ENCODE measurements at places on chromosomes 11 and 22.
A peak's percentile ranks its signal among the peaks of the same experiment; 100 is the strongest.

DNA sequence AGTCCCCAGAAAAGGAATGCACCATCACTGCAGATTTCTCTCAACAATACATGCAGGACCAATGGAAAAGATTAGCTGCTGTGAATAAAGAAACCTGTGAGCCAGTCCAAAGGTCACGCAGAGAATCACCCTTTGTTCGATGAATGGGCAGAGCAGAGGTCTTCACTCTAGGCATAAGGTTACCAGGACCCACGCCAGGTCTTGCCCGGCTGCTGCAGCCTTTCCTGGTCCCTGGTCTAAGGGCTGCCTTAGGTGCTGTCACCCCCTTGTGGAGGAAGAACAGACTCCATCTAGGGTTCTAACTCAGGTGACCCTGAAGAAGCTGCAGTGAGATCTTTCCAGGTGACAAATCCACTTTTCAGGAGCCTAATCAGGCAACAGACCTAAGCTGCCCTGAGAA is 29.0 kb upstream of the NAP1L4 start:
- DNase-seq, result peak; percentile 33

DNA sequence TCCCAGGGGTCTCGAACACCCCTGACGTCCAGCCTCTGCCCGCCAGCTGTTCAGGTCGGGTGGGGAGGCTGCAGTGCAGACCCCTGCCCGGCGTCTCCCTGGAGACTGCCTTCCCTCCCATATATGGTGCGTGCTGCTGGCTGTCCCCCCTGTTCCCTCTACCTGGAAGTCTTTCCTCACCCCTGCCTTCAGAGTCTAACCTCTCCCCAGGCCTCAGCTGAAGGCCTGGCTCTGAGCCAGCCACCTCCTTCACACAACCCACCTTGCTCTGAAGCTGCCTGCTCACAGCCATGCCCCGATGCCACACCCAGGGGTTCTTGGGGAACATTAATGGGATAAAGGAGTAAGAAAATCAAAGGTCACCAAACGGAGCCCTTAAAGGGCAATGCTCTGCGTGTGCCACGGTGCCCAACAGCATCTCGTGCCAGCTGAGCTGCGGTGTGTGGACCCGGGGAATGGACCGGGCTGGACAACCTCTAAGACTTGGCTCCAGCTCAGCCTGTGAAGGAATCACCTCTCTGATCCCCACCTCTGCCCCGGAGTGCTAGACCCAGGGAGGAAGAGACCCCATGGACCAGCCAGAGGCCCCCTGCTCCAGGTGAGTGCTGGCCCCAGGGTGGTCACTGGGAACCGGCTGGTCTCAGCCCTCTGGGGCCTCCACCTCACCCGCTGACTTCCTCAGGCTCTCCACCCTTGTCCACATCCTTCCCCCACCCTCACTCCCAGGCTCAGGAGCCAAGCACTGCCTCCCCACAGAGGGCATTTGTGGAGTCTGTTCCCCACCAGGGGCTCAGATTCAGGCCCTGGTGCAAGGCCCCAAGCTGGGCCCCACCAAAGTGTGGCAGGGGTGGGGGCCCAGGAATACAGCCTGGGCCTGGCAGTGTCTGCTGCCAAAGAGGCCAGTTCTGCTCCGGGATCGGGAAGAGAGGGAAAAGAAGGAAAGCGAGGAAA is at the start of gene NLRP6:
TSS of gene NLRP6 (plus strand) at position 407 of the 951 bp plus-strand sequence. CDS start at position 570, 163 bp downstream.
- DNase-seq, result no peak

DNA sequence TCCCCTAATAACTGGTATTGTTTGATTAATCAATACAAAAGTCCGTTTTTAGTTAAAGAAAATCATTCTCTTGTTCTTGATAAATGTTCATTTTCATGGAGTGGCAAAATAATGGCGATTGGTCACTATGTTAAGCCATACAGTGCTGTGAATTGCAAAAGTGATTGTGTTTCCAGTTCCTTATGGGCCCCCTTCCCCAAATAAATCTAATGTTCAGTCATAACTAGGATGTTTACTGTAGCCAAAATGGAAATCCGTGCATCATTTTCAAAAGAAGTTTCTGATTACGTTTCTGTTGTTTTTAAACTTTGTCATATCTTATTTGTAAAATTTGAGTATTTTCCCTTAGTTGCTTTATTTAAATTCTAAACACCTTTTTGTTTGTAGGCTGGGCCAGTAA is 845 bp downstream of the RBM7 start:
- DNase-seq, result no peak

- no peak for DNase-seq
Measured at GRCh38 chr11:134413826-134414731, 2.0 kb upstream of the B3GAT1 start.

DNA sequence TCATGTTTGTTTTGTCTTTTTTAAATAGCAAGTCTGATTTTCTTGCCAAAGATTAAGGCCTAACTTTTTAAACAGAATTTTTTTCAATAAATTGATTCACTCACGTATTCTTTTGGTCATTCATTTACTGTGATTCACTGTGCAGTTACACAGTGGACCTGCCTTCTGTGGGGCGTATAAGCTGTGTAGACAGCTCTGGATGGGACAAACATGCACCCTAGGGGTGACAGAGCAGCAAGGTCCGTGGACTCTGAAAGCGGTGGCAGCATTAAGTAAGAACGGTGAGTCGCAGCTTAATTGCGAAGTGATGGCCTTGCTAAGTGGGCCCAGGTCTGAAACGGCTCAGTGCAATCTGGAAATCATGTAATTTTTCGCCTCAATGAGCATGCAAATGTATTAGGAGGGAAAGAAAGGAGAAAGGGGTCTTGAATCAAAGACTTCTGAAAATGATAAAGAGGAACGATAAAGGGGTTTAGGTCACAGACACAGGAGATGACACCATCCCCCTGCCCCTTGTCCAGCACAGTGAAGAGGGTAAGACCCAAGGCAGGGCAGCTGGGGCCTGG is 113.1 kb downstream of the SPATA19 start:
- DNase-seq, result no peak

- no peak for DNase-seq
Measured at GRCh38 chr11:35163702-35164496, 24.9 kb downstream of the CD44 start.

DNA sequence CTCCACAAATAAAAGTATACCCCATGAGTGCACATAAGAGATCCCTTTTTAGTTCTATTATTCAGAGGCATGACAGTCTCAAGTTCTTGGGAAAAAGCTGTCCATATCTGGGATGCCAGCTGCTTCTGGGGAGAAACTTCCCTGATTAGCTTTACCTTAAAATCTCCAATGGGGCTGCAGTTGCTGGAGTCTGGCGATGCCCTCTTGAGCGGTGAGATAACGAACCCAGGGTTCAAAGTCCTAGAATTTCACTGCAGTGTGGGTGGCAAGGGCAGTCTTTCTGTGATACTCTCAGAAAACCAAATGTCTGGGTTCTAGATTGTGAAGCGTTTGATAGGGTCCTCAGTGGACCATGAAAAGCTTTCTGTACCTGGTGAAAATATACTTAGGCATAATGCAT is 7.4 kb upstream of the PRR33 start:
- DNase-seq, result no peak

DNA sequence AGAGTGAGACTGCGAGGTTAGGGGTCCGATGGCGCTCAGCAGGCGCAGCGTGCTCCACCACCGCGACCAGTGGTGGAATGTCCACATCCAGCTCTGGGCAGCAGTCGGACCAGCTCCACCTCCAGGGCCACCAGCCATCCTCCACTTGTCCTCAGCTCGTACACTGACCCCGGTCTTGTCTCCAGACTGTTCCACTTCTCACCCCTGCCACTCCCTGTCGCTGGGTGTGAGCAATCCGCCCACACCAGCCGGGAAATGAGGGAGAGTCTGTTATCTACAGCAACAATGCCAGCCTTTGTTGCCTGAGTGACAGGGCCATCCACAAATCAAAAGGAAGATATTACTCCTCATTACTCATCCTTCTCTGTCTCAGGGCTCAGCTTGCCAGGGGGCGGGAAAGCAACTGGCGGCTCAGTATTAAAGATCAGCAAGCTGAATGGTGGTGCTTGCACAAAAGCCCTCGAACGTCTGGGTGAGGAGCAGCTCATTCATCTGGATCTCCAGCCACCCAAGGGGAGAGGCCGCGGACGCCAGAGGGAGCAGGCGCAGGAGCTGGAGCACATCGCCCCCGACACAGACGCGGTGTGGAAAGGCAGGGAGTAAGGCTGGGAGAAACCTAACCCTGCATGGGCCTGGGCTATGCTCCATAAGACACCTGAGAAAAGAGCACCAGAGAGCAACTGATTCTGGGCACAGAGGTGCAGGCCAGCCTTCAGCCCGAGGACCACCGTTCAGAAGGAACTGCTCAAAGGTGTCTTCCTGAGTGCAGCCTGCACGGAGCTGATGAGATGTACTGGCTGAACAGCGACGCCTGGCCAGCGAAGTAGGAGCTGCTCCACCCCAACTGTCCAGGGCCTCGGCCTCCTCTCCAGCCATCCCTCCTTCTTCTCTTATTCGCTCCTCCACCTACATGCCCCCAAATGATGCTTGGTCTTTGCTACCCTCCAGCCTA is 21.9 kb downstream of the IGSF9B start:
- DNase-seq, result peak; percentile 92

DNA sequence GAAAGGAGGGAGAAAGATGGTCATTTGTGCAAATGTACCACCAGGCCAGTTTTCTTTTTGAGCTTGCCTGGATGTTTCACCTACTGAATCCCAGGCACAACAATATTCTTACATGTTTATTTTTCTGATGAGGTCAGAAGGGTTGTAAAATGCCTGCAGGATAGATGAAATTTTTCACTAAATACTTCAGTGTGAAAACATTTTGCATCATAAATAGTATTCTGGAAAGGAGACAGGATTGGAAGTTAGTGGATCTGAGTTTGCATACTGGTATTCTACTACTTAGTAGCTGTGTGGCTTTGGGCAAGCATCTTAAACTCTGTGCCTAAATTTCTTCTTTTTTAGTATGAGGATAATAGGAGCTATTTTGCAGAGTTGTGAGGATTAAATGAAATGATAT is 24.8 kb downstream of the RNF169 start:
- no peak for DNase-seq

GRCh38 chr22:37942133-37942532 is 11.3 kb downstream of the C22orf23 start:
- DNase-seq, result no peak

DNA sequence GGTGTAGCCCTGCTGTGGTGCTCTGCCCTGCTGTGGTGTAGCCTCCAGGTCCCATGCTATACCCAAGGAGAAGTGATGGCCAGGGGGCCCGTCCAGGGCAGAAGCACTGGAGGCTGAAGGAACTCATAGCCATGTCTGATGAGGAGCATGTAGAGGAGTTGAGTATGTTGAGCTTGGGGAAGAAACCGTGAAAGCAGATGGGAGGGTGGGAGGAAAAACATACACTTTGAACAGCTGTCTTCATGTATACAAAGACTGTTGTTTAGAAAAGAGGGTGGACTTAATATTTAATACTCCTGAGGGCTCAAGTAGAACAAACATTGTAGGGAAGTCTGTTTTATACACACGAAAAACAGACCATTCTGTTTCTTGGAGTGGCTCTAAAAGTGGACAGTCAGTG is 26.6 kb upstream of the TTC12 start:
- DNase-seq, result no peak
